Effector CD4-positive, alpha-beta T cell (primary cell): ENCODE measurements at places on chromosomes 7 and 10.

DNA sequence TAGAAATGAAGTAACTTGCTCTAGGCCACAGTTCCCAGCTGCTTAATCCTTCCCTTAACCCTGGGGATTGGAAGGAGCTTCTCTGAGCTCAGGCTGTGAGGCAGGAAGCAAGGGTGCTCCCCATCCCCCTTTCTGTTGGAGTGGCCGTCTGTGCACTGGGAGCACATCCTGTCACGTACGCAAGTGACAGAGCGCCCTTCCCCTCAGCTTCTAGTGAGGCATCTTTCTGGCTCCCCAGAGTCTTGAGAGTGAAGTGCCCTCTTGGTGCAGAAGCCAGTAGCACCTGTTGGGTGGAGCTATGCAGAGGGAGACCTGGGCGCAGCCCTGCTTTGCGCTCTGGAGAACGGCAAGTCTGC is 47.8 kb downstream of the SHH start:
- DNase-seq: peak; percentile 7

- DNase-seq: no peak
Observed at GRCh38 chr7:28346676-28347363, 65.5 kb upstream of the CREB5 start.

GRCh38 chr7:13641714-13642113 is 347.8 kb downstream of the ETV1 start:
- DNase-seq: no peak

- no peak for DNase-seq
Observed at GRCh38 chr7:119271147-119271779, 1001.7 kb upstream of the KCND2 start.

DNA sequence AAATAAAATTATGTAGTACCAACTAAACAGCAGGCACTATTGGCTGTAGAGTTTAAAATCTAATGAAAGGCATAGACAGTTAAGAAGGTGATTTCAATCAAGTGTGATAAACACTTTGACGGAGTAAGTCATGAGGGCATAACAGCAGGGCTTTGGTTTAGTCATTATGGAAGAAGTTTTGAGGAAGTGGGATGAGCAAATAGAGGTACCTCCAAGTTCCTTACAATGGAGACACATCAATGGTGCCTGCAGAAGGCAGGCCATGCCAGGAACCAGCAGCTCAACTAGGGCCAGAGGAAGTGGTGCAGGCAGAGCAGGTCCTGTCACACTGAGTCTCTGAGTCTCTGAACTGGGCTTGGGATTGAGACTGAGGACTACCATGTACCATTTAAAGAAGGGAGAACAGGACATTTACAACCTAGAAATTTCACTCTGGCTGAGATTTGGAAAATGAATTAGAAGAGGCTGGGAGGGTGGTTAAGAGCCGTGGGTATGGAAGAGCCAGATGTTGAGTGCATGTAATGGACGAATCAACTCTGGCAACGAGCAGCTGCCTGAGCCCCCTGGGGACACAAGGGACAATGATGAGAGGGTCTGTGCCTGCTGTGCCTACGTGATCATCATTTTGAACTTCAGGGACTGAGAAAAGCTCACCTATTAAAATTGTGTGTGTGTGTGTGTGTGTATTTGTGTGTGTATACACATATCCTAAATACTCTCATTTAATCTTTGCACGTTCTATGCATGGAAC is 208.7 kb upstream of the POM121L12 start:
- DNase-seq: no peak

DNA sequence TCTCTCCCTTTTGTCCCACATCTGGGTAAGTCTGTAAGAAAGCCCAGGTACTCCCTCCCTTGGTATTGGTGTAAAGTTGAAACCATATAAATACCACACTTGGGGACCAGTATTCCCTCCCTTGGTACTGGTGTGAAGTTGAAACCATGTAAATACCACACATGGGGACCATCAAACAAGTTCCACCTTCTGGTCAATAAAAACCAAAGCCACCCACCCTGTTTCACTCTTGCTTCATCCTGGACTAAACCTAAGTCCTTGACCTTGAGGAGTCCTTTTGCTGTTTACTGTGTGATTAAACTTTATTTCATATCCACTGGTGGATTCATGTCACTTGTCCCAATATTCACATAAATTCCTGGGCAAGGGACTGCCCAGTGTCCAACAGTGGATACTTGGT is 8.4 kb downstream of the P4HA1 start:
- DNase-seq: no peak

GRCh38 chr7:94433224-94433623 is 38.5 kb downstream of the COL1A2 start:
- DNase-seq: no peak

- DNase-seq: no peak
Observed at GRCh38 chr10:17113889-17114540, 15.6 kb downstream of the CUBN start.

DNA sequence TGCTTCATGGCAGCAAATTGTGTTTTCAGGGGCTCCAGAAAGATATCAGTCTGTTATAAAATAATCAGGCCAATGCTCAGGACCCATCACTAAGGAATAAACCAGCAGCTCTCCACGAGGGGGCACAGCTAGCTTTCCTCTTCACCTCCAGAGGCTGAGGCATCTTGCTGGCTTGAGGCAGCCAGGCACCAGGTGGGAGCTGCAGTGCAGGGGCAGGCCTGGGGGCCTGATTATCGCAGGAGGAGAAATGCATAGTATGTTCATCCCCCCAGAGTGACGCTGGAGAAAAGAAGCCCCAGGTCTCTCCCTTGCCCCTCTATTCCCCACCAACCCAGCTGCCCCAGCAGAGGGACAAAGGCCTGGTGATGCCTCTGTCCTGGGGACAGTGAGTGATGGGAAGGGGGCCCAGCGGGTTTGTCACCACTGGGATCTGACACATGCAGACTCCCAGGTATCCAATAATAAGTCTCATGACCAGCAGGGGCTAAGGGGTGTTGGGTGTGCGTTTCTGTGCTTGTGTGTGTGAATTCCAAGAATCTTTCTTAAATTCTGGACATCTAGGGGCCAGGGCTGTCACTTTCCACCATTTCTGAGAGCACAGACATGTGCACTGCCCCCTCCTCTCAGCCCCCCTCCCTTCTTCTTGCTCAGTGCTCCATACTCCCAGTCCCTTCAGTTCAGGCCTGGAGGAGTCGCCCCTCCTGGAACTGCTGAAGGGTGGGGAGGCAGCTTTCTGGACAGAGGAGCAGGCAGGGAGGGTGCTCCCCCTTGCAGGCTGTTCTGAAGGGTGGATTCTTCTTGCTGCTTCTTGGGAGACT is 128.1 kb upstream of the FAM20C start:
- no peak for DNase-seq

- DNase-seq: no peak
Observed at GRCh38 chr7:2785071-2785500, 59.0 kb downstream of the GNA12 start.

- DNase-seq: no peak
Observed at GRCh38 chr7:100684534-100685042, 9.5 kb downstream of the GIGYF1 start.

- DNase-seq: no peak
Observed at GRCh38 chr10:121091961-121092719, 241.0 kb downstream of the WDR11 start.

DNA sequence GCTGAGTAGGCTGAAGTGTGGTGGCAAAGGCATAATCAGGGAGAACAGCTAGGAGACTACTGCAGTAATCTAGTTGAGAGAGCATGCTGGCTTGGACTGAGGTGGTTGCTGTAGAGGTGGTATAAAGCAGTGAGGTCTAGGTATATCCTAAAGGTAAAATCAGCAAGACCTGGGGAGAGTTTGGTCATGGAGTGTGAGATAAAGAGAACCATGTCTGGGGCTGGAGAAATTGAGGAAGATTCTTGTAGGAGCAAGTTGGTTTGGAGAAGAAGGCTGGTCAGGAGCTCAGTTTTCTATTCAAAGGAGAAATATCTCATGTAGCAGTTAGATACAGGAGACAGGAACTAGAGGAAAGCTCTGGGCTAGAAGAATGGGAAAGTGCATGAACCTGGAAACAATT is 32.9 kb upstream of the ST7 start:
- no peak for DNase-seq

DNA sequence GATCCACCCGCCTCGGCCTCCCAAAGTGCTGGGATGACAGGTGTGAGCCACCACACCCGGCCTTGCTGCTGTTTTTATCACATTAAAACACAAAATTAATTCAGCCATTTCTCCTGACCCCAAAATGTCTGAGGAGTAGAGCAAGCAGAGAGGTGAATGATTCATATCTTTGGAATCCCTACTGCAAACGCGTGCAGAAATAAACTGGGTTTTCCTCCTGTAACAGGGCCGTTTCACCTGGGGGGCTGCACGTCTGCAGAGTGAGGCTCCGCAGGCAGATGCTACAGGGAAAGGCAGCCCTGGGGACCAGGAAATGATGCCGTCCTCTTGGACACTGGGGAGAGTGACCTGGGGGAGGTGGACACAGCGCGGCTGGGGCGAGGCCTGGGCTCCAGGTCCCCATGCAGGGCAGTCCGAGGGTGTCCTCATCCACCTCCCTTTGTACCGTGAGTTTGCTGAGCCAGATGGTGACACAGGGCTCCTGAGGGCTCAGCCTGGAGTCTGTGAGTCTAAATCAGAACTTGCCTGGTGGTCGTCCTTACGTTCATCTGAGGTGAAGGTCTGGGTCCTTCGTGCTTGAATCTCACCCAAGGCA is 41.9 kb downstream of the PDGFA start:
- DNase-seq: no peak

DNA sequence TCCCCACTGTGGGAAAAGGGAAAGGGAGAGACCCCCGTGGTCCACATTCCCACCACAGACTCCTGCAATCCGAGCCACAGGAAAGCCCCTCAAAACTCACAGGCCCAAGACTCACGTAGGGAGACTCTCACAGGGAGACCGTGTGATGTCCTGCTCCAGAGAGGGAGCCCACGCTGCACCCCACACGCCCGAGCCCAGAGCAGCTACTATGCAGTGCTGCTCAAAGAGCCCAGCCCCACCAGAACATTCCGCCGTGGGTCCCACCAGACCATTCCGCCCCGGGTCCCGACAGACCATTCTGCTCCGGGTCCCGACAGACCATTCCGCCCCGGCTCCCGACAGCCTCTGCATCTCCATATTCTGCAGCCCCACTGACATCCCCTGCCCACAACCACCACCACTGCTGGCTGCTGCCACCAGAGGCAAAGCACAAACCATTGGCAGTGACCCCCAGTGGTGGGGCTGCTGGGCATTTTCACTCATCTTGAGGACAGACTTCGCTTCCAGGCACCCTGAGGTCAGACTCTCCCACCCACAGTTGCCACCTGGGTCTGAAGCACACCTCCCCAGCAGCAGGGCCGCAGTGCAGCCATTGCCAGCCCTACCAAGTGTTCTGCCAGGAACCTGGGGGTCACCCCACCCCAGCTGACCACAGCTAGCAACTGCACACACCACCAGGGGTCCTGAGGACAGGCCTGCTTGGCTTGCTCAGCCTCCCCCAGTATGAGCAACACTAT is 625.4 kb upstream of the FOXK1 start:
- DNase-seq: no peak

DNA sequence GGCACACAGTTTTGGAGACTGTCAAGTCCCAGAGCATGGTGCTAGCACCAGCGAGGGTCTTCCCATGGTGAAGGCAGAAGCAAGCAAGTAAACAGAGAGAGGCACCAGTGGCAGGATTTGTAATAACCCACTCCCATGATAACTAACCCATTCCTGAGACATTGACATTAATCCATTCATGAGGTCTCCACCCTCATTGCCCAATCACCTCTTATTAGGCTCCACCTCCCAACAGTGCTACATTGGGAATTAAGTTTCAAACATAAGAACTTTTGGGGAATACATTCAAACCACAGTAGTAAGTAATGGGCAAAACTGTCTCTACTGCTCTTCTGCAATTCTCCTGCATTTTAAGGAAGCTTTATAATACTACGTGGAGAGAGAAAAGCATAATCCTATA is 193.6 kb downstream of the CACNA2D1 start:
- DNase-seq: no peak

DNA sequence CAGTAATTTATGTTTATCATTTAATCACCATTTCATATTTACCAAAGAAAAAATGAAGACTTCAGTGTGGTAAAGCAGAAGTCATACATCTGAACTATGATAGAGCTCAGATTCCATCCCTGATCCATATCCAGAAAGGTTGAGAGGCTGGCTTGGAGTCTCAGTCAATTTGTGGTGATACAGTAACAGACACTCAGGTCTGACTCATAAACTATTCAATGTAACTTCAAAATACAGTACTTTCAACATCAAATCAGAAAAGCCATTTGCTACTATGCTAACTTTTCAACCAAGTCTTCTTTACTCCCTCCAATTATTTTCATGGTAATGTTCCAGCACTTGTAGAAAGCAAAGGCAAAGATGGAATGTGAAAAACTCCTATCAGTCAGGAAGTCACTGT is 190.4 kb downstream of the HDAC9 start:
- DNase-seq: no peak

DNA sequence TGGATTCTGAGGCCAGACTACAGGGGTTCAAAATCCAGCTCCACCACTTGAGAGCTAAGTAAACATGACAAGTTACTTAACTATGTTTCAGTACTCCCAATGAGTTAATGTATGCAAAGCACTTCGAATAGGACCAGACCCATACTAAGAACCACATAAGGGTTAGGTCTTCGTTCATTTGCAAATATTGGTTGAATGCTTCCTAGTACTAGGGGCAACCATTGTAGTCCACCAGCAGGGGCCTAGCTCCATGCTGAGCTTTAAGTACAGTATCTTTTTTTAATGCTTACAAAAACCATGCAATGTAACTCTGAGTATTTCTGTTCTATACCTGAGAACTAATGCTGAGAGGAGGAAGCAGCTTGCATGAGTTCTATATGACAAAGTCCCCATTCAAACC is 80.4 kb upstream of the PDE1C start:
- no peak for DNase-seq

GRCh38 chr7:121313793-121314676 is 14.8 kb upstream of the WNT16 start:
- DNase-seq: no peak

DNA sequence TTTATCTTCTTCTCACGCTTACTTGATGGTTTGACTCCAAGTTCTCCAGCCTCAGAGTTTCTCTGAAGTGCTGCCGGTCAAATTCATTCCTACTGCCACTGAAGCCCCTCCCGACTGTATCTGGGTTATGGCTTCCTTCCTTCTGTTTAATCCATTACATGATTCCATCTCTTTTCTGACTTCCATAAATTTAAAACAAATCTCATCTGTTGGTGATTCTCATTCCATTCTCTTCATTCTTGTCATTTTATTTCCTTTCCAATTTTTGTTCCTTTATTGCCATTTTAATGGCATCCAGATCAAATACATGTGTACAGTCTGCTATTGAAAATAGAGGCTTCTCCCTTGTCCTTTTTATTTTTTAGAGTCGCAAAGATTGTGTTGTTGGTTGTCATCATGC is 25.4 kb upstream of the HIBADH start:
- DNase-seq: no peak

DNA sequence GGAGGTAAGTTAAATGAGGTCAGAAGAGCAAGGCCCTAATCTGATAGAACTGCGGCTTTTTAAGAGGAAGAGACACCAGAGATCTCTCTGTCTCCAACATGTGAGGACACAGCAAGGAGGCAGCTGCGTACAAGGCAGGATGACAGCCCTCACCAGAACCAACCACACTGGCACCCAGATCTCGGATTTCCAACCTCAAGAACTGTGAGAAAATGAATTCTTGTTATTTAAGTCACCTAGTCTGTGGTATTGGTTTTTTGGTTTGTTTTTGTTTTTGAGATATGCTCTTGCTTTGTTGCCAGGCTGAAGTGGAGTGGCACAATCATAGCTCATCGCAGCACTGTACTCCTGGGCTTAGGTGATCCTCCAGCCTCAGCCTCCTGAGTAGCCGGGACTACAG is 127.2 kb downstream of the DLG5 start:
- no peak for DNase-seq

- no peak for DNase-seq
Observed at GRCh38 chr7:119935418-119936025, 337.5 kb upstream of the KCND2 start.
